Endothelial cell of coronary artery (primary cell): ENCODE measurements at places on chromosomes 1 and 21. TPM values are rescaled to one million over a fixed set of nuclear protein-coding genes. Genes with fewer than 3 reads are reported as not detected.

Gene CCDC181
- 0.09 TPM in 2 replicates for total RNA-seq

Gene TIE1
- total RNA-seq, result 694 and 736 TPM in 2 replicates

Gene CR1
- total RNA-seq, result not detected in 2 replicates

Gene MYCL
- total RNA-seq, result 0.94 and 2.8 TPM in 2 replicates

Gene TMEM240
- 2.8 and 3.1 TPM in 2 replicates for total RNA-seq

Gene PAX7
- not detected in 2 replicates for total RNA-seq

Gene ZFP69B
- total RNA-seq, result 2.7 and 3.2 TPM in 2 replicates

Gene EFCAB14
- total RNA-seq, result 43.3 and 49.1 TPM in 2 replicates

Gene ESPN
- total RNA-seq, result 0.45 and 0.85 TPM in 2 replicates

Gene PRAMEF17
- not detected in 2 replicates for total RNA-seq

Gene TINAGL1
- 336 and 343 TPM in 2 replicates for total RNA-seq

Gene SFN
- total RNA-seq, result 0.28 TPM in 1 of 2 replicates, not detected in the other

Gene CHIT1
- total RNA-seq, result not detected in 2 replicates

Gene ARHGAP29
- 144 and 157 TPM in 2 replicates for total RNA-seq

Gene EPHB2
- total RNA-seq, result 50.7 and 58.5 TPM in 2 replicates

Gene SAMD13
- total RNA-seq, result 1.7 TPM in 2 replicates
